Femur (tissue), 1 donor: ENCODE measurements at places on chromosomes 5 and 9.

DNA sequence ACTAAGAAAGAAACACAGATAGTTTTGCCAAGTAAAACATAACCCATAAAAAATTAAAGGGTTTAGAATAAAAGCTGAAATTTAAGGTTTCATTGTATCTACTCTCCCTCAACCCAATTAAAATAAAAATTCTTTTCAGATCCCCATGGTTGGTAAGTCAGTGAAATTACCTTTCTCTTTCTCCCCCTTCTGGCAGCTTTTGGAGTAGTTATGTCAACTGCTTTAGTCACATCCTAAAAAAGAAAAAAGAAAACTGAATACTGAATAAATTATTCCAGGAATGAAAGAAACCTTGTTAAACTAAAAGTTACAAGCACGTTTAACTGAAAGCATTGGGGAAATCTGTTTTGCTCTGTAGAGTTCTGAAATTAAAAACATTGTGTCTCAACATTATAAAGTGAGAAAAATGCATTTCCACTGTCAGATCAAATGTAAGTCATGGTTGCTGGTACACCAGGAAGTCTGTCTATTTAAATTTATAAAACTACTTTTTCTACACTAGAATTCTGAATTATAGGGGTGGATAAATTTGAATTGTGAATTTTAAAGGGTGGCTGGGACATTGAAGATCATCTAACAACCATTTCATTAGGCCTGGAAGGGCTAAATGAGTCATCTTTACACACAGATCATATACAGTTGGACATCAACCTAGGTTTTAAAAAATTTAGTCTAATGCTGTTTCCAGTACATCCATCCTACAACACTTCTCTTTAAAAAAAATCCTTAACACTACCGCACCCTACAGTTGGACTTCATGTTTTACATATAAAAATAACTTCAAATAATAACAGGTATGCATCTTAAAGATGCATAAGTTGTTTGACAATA, 24.7 kb downstream of the PSIP1 start:
- no peak for DNase-seq

GRCh38 chr9:8338767-8339510, 539.4 kb upstream of the DMAC1 start:
- DNase-seq: no peak

DNA sequence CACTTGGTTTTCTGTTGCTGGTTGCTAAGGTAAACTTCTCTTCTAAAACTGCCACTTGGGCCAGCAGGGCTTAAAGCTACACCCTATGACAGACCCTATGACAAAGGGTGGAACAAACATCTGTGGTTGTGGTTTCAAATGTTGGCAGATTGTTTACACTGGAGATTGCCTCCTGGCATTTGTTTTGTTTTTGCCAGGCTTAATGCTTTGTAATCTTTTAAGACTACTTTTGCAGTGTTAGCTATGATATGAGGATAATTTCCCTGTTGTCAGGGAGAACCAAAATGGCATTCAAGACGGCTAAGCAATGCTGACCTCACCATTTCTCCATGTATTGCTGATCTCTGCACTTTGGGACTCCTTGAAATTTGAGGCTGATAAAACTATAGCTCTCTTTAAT, 50.3 kb downstream of the MAMDC2 start:
- DNase-seq: no peak

DNA sequence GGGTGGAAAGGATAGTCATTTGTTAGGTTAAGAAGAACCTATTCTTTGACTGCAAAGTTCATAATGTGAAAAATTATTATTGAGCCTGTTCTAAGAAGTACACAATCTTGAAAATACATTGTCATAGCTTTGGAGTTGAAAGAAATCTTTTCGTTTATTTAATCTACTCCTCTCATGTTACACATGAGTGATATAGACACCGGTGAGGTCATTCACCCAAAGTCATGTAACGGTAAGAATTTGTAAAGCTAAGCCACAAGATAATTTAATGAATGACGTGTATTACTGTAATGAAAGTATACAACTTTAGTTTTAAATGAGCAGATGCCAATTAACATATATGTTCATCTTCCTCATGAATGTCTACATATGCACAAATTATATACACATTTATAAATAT, 284.1 kb upstream of the PDE4D start:
- no peak for DNase-seq

GRCh38 chr5:59086024-59086423, 503.1 kb downstream of the RAB3C start:
- DNase-seq: no peak

GRCh38 chr9:81460693-81461092, 228.7 kb downstream of the TLE1 start:
- no peak for DNase-seq

DNA sequence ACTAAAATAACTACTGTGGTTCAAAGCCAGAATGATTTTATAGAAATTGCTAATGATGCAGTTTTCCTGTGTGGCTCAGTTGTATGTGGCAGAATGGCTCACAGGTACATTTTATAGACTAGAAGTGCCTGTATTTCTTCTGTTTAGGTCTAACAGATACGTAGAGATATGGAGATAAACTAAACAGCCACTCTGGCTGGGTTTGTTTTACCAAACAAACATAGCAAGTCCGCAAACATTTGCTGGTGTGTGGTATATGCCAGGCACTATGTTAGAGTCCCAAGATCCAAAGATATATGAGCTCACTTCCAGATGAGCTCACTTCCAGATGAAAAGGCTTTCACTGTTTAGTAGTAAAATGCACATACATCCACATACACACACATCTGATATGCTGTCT, 24.4 kb downstream of the ADRB2 start:
- DNase-seq: no peak

DNA sequence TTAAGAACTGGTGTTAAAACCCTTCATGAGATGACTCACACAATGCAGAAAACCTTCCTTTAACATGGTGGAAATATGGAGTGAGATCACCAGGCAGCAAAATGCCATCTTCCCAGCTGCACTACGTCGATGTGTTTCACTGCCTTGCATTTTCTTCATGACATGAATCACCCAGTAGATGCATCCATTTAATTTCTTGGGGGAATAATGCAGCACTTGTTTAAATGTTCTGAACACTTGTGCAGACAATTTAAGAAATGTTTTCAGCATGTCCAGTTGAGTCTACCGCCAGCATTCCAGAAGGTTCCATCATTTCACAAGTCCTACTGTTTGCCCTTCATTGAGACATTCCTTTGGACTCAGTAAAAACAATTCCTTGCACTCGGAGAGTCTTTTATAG, 81.6 kb downstream of the ADAMTS16 start:
- DNase-seq: no peak

GRCh38 chr9:134007150-134007549, 15.0 kb upstream of the VAV2 start:
- DNase-seq: no peak

GRCh38 chr5:143340891-143341685, 62.4 kb downstream of the NR3C1 start:
- DNase-seq: no peak

DNA sequence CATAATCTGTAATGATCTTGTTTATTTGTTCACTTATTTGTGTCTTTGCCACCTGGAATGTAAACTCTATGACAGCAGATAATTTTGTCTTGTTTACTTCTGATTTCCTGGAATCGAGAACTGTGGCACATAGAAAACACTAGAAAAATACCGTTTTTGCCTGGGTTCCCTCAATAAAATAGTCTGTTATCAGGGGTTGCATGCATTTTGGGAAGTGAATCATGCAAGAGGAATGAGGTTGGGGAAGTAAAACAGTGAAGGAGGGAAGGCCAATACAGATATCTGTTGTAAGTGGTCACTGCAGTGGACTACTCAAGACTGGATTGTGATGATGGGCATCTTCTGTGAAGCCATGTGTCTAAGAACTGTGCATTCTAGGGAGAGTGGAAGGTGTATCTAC, 45.2 kb upstream of the IL6ST start:
- DNase-seq: no peak

GRCh38 chr5:133981714-133982113, 13.3 kb upstream of the C5orf15 start:
- DNase-seq: no peak

DNA sequence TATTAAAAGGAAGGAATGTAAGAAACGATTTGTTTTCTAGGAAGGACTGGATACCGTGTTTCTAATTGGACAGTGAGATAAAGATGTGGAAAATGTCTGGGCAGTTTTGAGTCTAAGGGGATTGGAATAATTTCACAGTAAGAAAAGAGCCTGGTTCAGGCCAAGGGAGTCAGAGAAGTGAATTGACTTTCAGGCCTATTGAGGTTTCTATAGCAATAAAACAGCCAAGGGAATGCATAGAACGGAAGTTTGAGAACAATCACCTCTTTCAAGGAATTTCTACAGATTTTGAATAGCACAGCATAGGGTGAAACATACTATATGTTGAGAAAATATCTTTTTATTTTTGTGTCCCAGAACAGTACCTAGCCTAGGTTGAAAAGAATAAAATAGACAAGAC, 271.6 kb upstream of the TRPM3 start:
- no peak for DNase-seq

DNA sequence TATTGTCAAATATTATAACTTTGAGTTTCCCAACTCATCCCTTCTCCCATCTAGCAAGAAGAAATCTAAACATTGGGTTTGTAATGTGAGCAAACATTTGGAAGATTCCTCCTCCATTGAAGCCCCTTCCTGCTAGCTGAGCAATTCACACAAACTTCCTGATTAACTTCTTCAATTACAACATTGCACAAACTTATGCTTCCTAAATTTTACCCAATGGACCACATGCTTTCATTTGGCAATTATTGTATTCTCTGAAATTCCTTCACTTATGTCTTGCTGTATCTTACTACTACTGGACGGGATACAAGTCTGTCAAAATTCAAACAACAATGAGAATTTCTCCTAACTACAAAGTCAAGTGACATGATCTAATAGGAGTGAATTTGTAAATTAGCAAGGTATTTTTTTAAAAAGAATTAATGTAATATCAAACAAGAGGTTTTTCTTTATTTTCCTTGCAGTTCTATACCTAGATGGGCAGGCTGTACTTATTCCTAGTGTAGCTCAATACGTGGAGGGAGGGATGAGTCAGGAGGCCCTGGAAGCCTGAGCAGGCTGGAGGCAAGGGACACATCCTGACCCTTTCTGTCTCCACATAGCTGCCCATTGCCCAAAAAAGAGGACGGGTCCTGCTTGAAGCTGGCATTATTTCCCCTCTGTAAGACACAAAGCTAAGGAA, 11.8 kb upstream of the IFNW1 start:
- DNase-seq: no peak

- DNase-seq: no peak
Observed at GRCh38 chr5:13601112-13601511, 343.4 kb downstream of the DNAH5 start.

DNA sequence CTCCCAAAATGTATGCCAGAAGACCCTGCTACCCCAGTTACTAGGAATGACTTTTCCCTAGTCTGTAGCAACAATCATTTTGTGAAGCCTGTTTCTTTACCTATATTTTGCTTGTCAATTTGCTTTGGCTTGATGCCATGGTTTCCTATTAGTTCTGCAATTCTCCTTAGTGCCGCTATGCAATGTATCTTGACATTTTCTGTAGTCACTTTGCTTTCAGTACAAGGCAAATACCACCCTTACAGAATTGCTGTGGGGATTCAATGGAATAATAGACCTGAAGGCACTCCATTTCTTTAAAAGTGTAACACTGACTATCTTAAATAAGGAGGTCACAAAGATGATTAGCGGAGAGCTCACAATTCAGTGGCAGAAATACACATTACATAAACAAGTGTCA, 291.1 kb downstream of the NR2F1-AS1 start:
- no peak for DNase-seq

- no peak for DNase-seq
Observed at GRCh38 chr9:18588002-18588401, 114.0 kb downstream of the ADAMTSL1 start.

DNA sequence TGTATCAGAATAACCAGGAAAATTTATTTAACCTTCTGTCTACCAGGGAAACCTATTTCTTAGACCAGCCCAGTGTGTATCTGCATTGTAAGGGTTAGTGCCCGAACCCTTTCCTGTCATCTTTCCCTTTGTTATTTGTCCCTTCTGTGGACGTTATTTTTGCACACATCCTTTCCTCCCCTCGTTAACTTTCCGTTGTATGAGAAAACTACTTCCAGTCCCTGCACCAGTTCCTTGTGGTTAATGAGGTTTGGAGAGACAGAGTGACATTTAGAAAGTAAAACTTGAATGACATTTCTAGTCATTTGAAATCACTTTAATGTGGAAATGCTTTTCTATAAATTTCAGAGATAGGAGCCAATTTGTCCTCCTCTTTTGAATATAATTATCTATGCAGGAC, 4.3 kb upstream of the IFNB1 start:
- no peak for DNase-seq

- no peak for DNase-seq
Observed at GRCh38 chr9:119094086-119094485, 275.1 kb downstream of the BRINP1 start.
